ENCODE measurements at places on chromosomes 11 and 22. TPM values are rescaled to one million over a fixed set of nuclear protein-coding genes. Genes with fewer than 3 reads are reported as not detected.

OR52E1 gene
- total RNA-seq = not detected

ZFPL1 gene
- total RNA-seq = 32.1 TPM

PATE4 gene
- total RNA-seq = not detected

YAP1 gene
- total RNA-seq = 127 TPM

DNA sequence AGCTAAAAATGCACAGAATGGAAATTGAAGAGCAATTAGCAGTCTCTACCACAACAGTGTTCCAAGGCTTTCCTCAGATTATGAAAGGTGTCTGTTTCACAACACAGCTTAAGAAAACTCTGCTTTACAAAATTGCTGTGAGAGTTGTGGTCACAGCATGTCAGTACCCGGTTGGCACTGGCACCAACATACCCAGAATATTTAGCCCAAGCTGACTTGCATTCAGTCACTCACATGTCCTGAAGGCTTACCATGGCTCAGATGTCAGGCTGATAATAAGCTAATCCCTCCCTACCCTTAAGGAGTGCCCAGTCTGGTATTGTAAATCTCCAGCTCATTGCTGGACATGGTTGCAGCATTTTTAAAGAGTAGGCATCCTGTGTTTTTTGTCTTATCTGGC, 14.9 kb downstream of the NCR3LG1 start:
- DNase-seq = no peak

DNA sequence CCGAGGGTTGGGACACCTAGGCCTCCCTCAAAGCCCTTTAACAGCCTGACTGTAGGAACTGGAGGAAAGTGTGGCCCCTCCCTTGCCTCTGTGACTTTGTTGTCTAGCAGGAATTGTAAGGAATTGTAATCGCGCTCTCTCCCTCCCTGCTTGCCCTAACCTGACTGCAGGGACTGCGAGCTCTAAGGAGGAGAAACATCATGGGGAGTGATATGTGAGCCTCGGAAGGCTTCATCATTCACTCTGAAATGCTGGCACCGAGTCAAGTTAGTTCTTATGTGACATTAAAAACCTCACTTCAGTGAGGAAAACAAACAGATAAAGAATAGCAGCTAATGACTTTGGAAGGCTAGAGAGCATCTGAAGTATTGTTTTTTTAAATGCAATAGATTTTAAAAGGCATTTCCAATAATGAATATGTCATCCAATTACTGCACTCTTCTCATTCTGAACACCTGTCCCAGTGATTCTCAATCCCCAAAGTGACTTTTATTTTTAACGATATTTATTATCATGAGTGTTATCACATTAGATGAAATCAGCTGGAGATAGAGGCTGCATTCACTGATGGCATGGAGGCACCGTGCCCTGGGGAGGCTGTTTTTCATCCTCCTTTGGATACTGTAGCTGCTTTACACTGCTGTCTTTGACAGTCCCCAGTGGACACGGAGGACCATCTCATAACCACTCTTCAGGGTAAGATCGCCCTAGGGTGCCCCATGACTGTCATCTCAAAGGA, 58.5 kb upstream of the NTM start:
- no peak for DNase-seq

GRCh38 chr11:118064956-118065355, 11.9 kb upstream of the TMPRSS4 start:
- DNase-seq = peak; percentile 30

All from upper lobe of right lung (tissue), 1 donor.